ENCODE measurements at places on chromosomes 3 and 15. TPM values are rescaled to one million over a fixed set of nuclear protein-coding genes. Genes with fewer than 3 reads are reported as not detected.

Gene ACAD11
- 27.9 TPM for total RNA-seq

Gene CP
- total RNA-seq, result 48.7 TPM

Gene MYLK
- 40.5 TPM for total RNA-seq

Gene AQP9
- total RNA-seq, result 5.6 TPM

Gene LRRC31
- 1.4 TPM for total RNA-seq

Gene SLC6A11
- 50.0 TPM for total RNA-seq

Gene FETUB
- total RNA-seq, result not detected

Gene RPP25
- 5.6 TPM for total RNA-seq

Gene SEMA7A
- 30.9 TPM for total RNA-seq

DNA sequence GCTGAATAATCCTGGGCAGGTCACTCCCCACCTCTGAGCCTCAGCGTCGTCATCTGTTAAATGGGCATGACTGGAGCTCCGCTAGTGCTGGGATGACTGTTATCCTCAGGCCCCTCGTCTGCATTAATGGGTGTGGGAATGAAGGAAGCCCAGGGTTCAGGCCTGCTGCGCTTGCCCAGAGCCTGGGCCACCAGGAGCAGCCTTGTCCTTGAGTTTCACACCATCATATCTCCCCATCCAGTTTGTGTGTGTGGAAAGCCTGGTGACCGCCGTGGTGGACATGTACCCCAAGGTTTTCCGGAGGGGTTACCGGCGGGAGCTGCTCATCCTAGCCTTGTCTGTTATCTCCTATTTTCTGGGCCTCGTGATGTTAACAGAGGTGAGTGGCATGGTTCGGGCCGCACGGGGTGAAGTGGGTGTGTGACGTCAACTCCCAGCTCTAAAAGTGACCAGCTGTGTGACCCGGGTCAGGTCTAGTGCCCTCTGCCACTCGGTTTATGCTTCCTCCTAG is 63.5 kb upstream of the SLC6A1 start:
- H3K27ac ChIP-seq, result peak overlapping the region; percentile 68
- peaks cover 24% of the 10 kb centered on the region for H3K36me3 ChIP-seq
- peaks cover 68% of the 10 kb centered on the region for H3K4me1 ChIP-seq
- no peak for DNase-seq
- no peaks in the 10 kb centered on the region for H3K27me3 ChIP-seq

DNA sequence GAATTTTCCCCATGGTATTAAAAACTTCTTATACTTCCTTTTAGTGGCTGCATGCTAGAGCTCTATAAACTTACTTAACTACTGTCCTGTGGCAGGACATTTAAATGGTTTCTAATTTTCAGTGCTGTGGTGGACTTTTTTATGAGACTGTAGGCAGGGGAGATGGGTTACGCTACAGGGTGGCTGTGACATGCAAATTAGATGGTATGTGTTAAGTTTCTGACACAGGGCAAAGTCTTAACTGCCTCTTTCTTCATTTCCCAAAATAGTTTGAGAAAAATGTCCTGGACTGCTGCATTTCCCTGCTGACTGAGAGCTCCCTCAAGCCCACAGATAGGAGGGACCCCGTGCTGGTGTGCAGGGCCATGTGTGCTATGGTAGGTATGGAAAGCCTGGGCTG is 22.0 kb downstream of the TGM4 start:
- peaks cover 2% of the 10 kb centered on the region for H3K27me3 ChIP-seq
- no peak overlapping the region for H3K27ac ChIP-seq
- H3K4me1 ChIP-seq, result peaks cover 4% of the 10 kb centered on the region
- H3K4me3 ChIP-seq, result no peak overlapping the region
- DNase-seq, result no peak

DNA sequence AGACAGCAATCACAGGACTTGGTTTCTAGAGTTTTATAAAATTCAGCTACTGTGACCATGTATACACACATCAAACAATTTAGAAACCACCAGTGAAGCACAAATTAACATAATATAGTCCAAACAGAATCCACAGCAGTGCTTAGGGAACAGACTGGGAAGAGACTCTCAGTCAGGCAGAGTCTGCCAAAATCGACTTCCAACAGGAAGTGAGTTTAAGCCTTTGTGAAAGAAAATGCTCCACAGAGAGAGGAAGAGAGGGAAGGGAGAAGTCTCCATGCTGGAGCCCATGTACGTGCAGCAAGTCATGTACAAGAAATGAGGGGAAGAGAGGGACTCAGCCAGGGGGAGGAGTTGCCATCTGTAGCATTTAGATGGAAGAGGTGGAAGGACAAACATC is 172.6 kb downstream of the IL5RA start:
- no peak overlapping the region for H3K27ac ChIP-seq
- no peaks in the 10 kb centered on the region for H3K36me3 ChIP-seq
- no peak for DNase-seq
- H3K4me1 ChIP-seq, result no peaks in the 10 kb centered on the region

- no peaks in the 10 kb centered on the region for H3K4me1 ChIP-seq
- H3K27ac ChIP-seq, result peak overlapping the region; percentile 22
- H3K4me3 ChIP-seq, result no peak overlapping the region
- peak; percentile 61 for DNase-seq
These were observed 67.9 kb upstream of the NPAP1 start for GRCh38 chr15:24607636-24608035.

GRCh38 chr3:128949158-128949557 is 44.7 kb downstream of the CFAP92 start:
- H3K4me3 ChIP-seq, result no peak overlapping the region
- no peak overlapping the region for H3K27ac ChIP-seq
- H3K27me3 ChIP-seq, result no peaks in the 10 kb centered on the region

GRCh38 chr3:53707222-53707621 is 139.0 kb downstream of the CHDH start:
- peaks cover 35% of the 10 kb centered on the region for H3K4me1 ChIP-seq
- H3K27ac ChIP-seq, result no peak overlapping the region
- DNase-seq, result no peak
- no peaks in the 10 kb centered on the region for H3K27me3 ChIP-seq

DNA sequence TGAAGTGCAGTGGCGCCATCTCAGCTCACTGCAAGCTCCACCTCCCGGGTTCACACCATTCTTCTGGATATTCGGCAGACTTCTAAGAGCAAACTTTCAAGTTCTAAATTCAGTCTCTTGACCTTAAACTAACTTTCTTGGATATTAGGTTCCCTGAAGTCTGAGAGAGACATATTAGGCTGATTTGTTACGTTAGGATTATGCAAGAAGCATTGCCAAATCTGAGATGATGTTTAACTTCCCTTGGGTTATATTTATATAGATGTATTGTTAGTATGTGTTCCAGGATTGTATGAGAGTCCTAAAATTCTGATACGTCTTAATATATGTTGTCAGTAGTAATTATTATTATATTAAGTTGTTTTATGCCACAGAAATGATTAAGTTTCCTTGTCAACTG is 80.1 kb downstream of the SLC6A1 start:
- no peaks in the 10 kb centered on the region for H3K27me3 ChIP-seq
- H3K4me3 ChIP-seq, result no peak overlapping the region
- H3K36me3 ChIP-seq, result no peaks in the 10 kb centered on the region
- no peak for DNase-seq
- no peak overlapping the region for H3K27ac ChIP-seq

GRCh38 chr3:133256787-133257483 is 142.9 kb upstream of the BFSP2 start:
- H3K4me3 ChIP-seq, result no peak overlapping the region
- no peaks in the 10 kb centered on the region for H3K4me1 ChIP-seq
- no peaks in the 10 kb centered on the region for H3K36me3 ChIP-seq
- no peak overlapping the region for H3K27ac ChIP-seq

- no peaks in the 10 kb centered on the region for H3K36me3 ChIP-seq
- H3K4me3 ChIP-seq, result peak overlapping the region; percentile 84
- no peaks in the 10 kb centered on the region for H3K27me3 ChIP-seq
- DNase-seq, result peak; percentile 43
- H3K27ac ChIP-seq, result peak overlapping the region; percentile 96
- peaks cover 3% of the 10 kb centered on the region for H3K4me1 ChIP-seq
These were observed 829 bp downstream of the RNF7 start for GRCh38 chr3:141738891-141739363.

- H3K4me1 ChIP-seq, result peaks cover 25% of the 10 kb centered on the region
- H3K4me3 ChIP-seq, result peak overlapping the region; percentile 62
- no peaks in the 10 kb centered on the region for H3K27me3 ChIP-seq
- H3K27ac ChIP-seq, result peak overlapping the region; percentile 91
- DNase-seq, result peak; percentile 76
These were observed 976 bp downstream of the DIS3L start for GRCh38 chr15:66294157-66294931.

DNA sequence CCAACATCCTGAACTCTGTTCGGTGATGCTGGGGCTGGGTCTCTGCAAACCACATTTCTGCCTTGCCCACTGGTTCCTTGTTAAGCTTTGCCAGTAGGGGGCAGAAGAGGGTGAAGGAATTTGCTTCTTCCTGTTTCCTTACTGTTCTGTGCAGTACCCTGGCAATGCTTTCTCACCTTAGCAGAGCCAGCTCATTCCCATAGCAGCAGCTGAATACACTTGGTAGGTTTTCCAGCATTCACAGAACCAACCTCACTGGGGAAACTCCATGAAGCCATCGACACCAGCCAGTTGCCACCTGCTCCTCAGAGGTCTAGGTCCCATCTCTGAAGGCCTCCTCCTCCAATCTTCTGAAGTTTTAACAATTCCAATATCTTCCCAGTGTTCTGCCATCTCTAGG is 308.4 kb downstream of the PDCD6IP start:
- no peak overlapping the region for H3K27ac ChIP-seq
- no peaks in the 10 kb centered on the region for H3K36me3 ChIP-seq
- no peak for DNase-seq
- no peaks in the 10 kb centered on the region for H3K27me3 ChIP-seq

DNA sequence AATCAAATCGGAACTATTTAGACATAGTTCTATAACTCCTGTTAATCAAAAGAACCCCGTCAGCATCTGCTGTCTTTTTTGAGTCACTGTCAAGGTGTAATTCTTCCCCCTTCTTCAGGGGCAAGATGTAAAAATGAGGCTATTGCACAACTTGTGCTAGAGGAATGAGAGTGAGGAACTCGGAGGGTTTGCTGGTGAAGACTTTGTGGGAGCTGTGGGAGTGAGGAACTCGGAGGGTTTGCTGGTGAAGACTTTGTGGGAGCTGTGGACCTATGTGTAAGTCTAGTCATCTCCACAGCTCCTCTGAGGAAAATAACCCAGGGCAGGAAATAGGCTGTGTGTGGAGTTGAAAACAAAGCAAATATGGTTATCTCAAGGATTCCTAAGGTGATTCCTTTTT is 2.5 kb upstream of the CERS3 start:
- H3K27me3 ChIP-seq, result no peaks in the 10 kb centered on the region
- H3K27ac ChIP-seq, result no peak overlapping the region
- no peaks in the 10 kb centered on the region for H3K36me3 ChIP-seq
